Mesothelial cell of epicardium (in vitro differentiated cells): ENCODE measurements at places on chromosomes 2 and 18. TPM values are rescaled to one million over a fixed set of nuclear protein-coding genes. Genes with fewer than 3 reads are reported as not detected.

Gene RUFY4
- not detected in 3 replicates for total RNA-seq

Gene SPR
- total RNA-seq = 11.4 to 13.8 TPM (median 12.5 TPM) in 3 replicates

Gene L3MBTL4
- total RNA-seq = 15.9 to 18.5 TPM (median 17.5 TPM) in 3 replicates

Gene KIAA2012
- total RNA-seq = 0.24 to 0.45 TPM (median 0.25 TPM) in 3 replicates

Gene RAMP1
- 2.0 to 2.1 TPM (median 2.0 TPM) in 3 replicates for total RNA-seq

Gene CCDC178
- total RNA-seq = 3.0 to 3.9 TPM (median 3.1 TPM) in 3 replicates

Gene PDE11A
- 22.9 to 25.6 TPM (median 23.9 TPM) in 3 replicates for total RNA-seq

Gene ELOA2
- total RNA-seq = not detected in 3 replicates
